ENCODE measurements at places on chromosomes 2 and 18. TPM values are rescaled to one million over a fixed set of nuclear protein-coding genes. Genes with fewer than 3 reads are reported as not detected.

GPR45 gene
- not detected for total RNA-seq

UGT1A1 gene
- total RNA-seq, result not detected

CREG2 gene
- total RNA-seq, result 1.2 TPM

GRB14 gene
- 7.6 TPM for total RNA-seq

SH3BP4 gene
- total RNA-seq, result 93.8 TPM

CABYR gene
- total RNA-seq, result 13.6 TPM

GRCh38 chr2:102107741-102108070 is 34.8 kb upstream of the IL1R1 start:
- H3K4me3 ChIP-seq, result no peak overlapping the region
- no peaks in the 10 kb centered on the region for H3K4me1 ChIP-seq
- H3K27me3 ChIP-seq, result no peaks in the 10 kb centered on the region
- H3K27ac ChIP-seq, result no peak overlapping the region

- H3K36me3 ChIP-seq, result no peaks in the 10 kb centered on the region
- no peaks in the 10 kb centered on the region for H3K27me3 ChIP-seq
- H3K4me1 ChIP-seq, result no peaks in the 10 kb centered on the region
- no peak for DNase-seq
These were observed 19.0 kb downstream of the PFN4 start for GRCh38 chr2:24104110-24104650.

- peak overlapping the region; percentile 48 for H3K4me3 ChIP-seq
- peak; percentile 54 for DNase-seq
- peaks cover 61% of the 10 kb centered on the region for H3K36me3 ChIP-seq
- peak overlapping the region; percentile 80 for H3K27ac ChIP-seq
- peaks cover 16% of the 10 kb centered on the region for H3K4me1 ChIP-seq
- no peaks in the 10 kb centered on the region for H3K27me3 ChIP-seq
These were observed 39.0 kb upstream of the LYPD6B start for GRCh38 chr2:148999451-148999921.

GRCh38 chr2:86017901-86018896 is 87.5 kb downstream of the POLR1A start:
- no peaks in the 10 kb centered on the region for H3K27me3 ChIP-seq
- peaks cover 5% of the 10 kb centered on the region for H3K36me3 ChIP-seq
- H3K4me3 ChIP-seq, result no peak overlapping the region
- no peak overlapping the region for H3K27ac ChIP-seq
- no peaks in the 10 kb centered on the region for H3K4me1 ChIP-seq
- DNase-seq, result no peak

- peaks cover 23% of the 10 kb centered on the region for H3K36me3 ChIP-seq
- H3K4me1 ChIP-seq, result peaks cover 3% of the 10 kb centered on the region
- peak; percentile 33 for DNase-seq
- no peaks in the 10 kb centered on the region for H3K27me3 ChIP-seq
These were observed 848.0 kb upstream of the FAM98A start for GRCh38 chr2:34447097-34447496.

DNA sequence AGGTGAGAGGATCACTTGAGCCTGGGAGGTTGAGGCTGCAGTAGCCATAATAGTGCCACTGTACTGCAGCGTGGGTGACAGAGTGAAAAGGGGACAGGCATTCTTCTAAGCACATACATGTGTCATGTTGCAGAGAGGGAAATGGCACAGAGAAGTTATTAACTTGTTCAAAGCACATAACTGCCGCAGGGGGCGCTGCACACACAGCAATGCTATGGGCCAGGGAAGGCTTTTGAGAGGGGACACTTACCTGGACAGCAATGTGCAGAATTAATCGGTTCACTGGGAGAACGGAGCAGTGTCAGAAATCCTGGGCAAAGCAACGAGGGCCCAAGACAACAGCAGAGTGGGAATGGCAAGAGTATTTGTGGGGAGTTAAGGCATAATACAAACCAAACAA is 2.4 kb downstream of the SCYGR8 start:
- no peaks in the 10 kb centered on the region for H3K27me3 ChIP-seq
- H3K36me3 ChIP-seq, result no peaks in the 10 kb centered on the region
- no peak overlapping the region for H3K27ac ChIP-seq

DNA sequence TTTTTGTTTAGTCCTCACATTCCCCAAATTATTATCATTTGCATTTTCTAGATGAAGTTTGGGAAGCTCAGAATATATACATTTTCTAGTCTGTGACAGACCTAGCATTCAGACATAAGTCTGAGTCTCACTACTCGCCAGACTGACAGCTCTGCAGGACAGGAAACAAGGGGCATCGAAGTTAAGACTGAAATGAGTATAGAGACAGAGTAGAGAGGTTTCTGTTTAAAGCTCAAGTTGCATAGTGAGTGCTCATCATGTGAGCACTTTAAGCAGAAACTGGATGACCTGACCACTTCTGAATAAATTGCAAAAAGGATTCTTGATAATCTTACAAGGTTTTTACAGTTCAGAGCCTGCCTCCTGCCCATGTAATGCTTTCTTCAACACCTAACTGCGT is 1.1 kb downstream of the HADHB start:
- H3K27ac ChIP-seq, result no peak overlapping the region
- no peak for DNase-seq
- H3K4me3 ChIP-seq, result peak overlapping the region; percentile 98
- no peaks in the 10 kb centered on the region for H3K27me3 ChIP-seq
- no peaks in the 10 kb centered on the region for H3K36me3 ChIP-seq

APLF gene
- total RNA-seq, result 3.7 TPM

GRCh38 chr2:64455545-64455944 is 1.6 kb downstream of the LGALSL start:
- no peaks in the 10 kb centered on the region for H3K27me3 ChIP-seq
- peaks cover 7% of the 10 kb centered on the region for H3K4me1 ChIP-seq
- DNase-seq, result no peak
- H3K4me3 ChIP-seq, result peak overlapping the region; percentile 74
- peaks cover 20% of the 10 kb centered on the region for H3K36me3 ChIP-seq

DNA sequence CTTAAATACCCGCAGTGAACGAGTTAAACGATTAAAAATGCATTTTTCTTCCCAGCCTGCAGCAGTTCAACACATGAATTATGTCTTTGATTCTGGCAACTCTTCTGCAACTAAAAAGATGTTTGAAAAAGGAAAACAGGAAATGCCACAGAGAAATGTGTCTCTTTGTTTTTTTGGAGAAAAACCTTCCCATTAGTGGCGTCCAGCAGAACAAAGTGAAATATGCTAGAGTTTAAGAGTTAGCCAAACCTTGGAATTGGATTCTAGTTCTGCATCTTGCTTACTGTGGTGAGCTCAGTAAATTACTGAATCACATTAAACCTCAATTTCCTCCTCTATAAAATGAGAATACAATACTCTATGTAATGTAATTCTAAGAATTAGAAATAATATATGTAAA is 900.2 kb upstream of the ACVR2A start:
- H3K36me3 ChIP-seq, result no peaks in the 10 kb centered on the region
- no peaks in the 10 kb centered on the region for H3K4me1 ChIP-seq
- H3K27ac ChIP-seq, result no peak overlapping the region
- no peak for DNase-seq
- H3K4me3 ChIP-seq, result no peak overlapping the region

VWC2L gene
- not detected for total RNA-seq

GRCh38 chr2:214069254-214069653 is 341.6 kb upstream of the VWC2L start:
- H3K4me1 ChIP-seq, result no peaks in the 10 kb centered on the region
- no peaks in the 10 kb centered on the region for H3K36me3 ChIP-seq
- DNase-seq, result no peak
- no peak overlapping the region for H3K27ac ChIP-seq
- no peak overlapping the region for H3K4me3 ChIP-seq

GRCh38 chr2:29000481-29000880 is 19.4 kb downstream of the TOGARAM2 start:
- H3K4me3 ChIP-seq, result no peak overlapping the region
- DNase-seq, result no peak
- no peaks in the 10 kb centered on the region for H3K36me3 ChIP-seq
- H3K4me1 ChIP-seq, result no peaks in the 10 kb centered on the region
- H3K27ac ChIP-seq, result no peak overlapping the region
- peaks cover 2% of the 10 kb centered on the region for H3K27me3 ChIP-seq

GRCh38 chr2:231710799-231711676 is 2.7 kb downstream of the PTMA start:
- H3K27me3 ChIP-seq, result no peaks in the 10 kb centered on the region
- DNase-seq, result no peak
- H3K36me3 ChIP-seq, result peaks cover 35% of the 10 kb centered on the region
- H3K27ac ChIP-seq, result no peak overlapping the region

DNA sequence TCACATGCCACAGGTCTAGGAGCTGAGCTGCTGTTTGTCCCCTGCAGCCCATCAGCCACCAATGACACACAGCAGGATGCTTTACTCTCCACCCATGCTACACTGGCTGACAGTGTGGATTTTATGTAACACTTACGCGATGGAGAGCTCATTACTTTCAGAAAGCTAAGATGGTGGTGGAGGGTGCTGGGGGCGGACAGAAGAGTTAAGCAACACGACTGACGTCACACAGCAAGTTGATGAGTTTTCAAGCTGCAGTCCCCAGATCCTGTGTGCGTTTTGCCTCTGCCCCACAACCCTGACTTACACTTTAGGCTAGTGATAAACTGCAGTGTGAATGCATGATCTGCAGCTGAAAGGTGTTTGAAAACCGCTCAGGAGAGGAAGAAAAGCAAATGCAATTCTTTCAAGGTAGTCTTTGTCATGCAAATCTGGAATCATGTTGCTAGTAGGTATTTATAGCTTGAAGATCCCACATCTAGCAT is 42.4 kb downstream of the MRPS5 start:
- DNase-seq, result no peak
- H3K27me3 ChIP-seq, result no peaks in the 10 kb centered on the region
- peaks cover 3% of the 10 kb centered on the region for H3K4me1 ChIP-seq
- no peak overlapping the region for H3K27ac ChIP-seq

IMP4 gene
- 101 TPM for total RNA-seq

MC5R gene
- total RNA-seq, result not detected

DNA sequence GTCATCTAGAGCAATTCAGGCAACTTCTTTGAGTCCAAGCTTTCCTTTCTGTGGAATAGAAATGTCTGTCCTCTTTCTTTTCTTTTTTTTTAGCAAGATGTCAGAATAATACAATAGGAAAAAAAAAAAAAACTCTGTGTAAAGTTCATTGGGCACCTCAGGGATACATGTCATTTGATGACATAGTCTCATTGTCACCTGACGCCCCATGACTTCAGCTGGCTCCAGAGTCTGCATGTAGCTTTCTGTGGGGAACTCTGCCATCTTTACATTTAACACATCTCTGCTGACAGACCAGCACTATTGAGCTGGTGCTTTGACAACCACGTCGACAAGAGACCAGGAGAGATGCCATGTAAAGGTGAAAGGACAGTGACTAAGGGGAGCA is 172.5 kb upstream of the KLF7 start:
- no peak for DNase-seq
- H3K4me3 ChIP-seq, result no peak overlapping the region
- no peak overlapping the region for H3K27ac ChIP-seq
- peaks cover 19% of the 10 kb centered on the region for H3K4me1 ChIP-seq

ST8SIA3 gene
- 2.3 TPM for total RNA-seq

Measured in H9 (cell line).